ENCODE measurements at places on chromosomes 4 and X.
A peak's percentile ranks its signal among the peaks of the same experiment; 100 is the strongest.

DNA sequence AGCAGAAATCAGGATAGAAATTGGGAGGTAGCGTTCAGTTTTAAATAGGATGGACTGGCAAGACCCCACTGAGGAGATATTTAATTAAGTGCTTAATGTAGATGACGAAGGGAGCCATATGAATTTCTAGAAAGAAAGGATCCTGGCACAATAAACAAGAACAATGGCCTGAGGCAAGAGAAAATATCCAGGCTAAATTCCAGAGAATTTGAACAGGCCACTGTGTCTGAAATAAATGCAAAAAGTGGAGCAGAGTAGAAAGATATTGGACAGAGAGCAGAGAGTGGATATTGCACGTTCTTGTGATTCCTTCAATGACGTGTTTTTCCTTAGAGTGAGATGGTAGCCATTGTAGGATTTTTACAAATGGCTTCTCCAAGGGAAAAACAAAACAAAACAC, 1504.8 kb downstream of the C4orf33 start:
- DNase-seq: no peak

DNA sequence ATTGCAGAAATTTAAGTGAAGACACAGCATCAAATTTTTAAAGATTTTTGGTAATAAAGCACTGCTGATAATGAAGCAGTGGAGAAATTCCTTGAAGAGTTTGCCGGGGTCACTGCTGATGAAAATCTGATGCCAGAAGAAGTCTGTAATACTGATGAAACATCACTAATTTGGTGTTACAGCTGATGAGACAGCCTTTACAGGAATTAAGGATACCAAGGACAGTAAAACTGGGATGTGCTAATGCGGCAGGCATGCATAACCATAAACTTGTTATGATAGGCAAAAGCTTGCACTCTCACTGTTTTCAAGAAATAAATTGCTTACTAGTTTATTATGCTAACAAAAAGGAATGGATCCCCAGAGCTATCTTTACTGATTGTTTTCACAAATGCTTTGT, 52.9 kb upstream of the VEGFC start:
- DNase-seq: no peak

DNA sequence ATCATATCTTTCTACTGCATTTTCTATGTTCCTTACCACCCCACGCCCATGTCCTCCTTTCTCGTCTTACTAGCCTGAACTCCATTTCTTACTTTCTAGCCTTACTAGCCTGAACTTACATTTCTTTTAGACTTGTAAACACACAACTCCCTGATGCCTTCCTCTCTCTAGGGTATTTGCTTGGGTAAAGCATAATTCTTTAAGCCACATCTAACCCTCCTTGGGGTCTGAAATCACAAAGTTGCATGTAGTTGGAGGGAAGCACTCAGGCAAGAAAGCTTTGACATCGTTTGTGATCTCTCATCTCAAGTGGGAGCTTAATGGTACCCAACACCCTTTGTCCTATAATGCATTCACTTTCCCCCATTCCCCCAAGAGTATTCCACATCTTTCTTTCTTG, 124.4 kb downstream of the SPOCK3 start:
- no peak for DNase-seq

GRCh38 chrX:723781-724180, 93.2 kb downstream of the SHOX start:
- no peak for DNase-seq

DNA sequence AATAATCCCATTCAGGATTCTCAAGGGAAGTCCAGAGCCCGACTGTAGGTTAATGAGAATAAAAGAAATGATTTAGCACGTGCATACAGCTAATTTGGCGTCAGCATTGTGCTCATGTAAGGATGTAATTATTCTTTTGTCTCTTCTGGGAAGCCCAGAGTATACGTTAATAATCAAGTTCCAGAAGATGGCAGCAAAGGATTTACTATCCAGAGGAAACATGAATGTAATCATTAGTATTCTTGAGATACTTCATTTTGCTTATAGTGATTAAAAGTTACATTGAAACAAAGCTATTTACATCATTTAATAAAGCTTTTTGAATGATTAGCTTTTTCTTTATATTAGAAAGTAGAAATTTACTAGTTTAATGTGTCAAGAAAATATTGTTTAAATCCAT, 27.1 kb upstream of the MAP9 start:
- DNase-seq: no peak

GRCh38 chrX:13732246-13733067, 2.0 kb downstream of the TRAPPC2 start:
- DNase-seq: no peak

GRCh38 chr4:55973650-55974049, 24.9 kb downstream of the CEP135 start:
- no peak for DNase-seq

DNA sequence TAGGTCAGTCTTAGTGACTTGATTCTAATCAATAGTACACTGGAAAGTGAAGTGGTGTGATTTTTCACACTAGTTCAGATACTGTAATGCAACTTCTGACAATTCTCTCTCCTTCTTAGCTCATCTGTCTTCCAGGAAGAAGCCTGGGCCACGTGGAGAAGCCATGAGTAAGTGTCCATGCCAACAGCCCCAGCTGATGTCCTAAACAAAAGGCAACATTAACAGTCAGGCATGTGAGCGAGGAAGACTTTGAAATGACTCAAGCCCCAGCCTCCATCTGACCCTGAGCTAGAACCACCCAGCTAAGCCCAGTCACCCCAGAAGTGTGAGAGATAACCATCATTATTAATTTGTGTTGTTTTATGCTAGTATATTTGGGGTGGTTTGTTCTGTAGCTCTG, 115.7 kb upstream of the MAGEB16 start:
- DNase-seq: no peak

GRCh38 chrX:109856974-109857373, 123.9 kb upstream of the ACSL4 start:
- no peak for DNase-seq

DNA sequence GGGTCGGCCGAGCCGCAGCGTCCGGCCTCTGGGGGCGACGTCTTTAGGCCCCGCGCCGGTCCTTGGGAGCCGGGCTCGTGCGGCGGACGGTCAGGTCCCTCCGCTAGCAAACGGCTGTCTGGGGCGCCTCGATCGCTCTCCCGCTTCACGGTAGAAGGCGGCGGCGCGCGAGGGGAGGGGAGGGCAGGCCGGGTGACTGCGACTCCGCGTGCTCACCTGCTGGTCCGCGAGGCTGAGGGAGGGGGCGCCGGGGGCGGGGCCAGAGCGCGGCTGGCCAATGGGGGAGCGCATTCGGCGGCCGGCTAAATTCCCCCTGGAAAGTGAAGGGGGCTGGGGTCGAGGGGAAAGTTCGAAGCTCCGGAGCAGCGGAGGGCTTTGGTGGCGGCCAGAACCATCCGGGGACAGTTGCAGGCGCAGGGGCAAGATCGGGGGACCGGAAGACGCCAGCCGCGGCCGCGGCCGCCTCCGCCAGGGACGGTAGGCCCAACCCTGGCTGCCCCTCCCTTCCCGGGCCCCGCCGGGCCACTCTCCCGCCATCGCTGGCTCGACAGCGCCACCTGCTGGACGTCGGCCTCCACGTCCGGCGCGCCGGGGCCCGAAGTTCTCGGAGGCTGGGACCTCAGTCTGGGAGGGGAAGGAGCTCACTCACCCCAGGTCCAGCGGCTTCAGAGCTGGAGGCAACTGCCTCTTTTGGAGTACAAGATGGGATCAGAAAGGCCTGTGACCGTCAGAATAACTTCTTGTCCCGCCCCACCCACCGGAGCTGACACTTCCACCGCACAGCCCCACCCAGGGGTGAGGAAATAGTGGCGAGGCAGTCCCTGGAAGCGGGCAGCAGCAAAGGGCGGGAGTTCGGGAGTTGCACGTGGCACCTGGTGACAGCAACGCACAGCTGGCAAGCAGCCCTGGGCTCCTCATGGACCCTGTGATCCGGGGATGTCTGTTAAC, 49.9 kb downstream of the ELF4 start:
- DNase-seq: peak; percentile 87

DNA sequence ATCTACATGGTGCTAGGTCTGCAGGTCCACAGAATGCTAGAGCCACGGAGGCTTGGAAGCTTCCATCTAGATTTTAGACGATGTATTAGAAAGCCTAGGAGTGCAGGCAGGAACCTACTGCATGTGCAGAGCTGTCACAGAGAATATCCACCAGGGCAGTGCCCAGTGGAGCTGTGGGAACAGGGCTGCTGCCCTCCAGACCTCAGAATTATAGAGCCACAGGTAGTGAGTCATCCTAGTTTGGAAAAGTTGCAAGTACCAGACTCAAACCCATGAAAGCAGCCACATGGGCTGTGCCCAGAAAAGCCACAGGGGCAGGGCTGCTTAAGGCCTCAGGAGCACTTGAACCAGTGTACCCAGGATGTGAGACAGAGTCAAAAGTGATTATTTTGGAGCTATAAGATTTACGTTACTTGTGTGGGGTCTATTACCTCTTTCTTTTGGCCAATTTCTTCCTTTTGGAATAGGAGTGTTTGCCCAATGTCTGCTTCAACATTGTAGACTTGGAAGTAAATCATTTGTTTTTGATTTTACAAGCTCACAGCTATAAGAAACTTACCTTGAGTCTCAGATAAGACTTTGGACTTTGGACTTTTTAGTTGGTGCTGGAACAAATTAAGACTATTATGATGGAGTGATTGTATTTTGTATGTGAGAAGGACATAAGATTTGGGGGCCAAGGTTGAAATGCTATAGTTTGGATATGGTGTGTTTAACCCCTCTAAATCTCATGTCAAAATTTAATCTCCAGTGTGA, 143.5 kb upstream of the CHRDL1 start:
- no peak for DNase-seq

DNA sequence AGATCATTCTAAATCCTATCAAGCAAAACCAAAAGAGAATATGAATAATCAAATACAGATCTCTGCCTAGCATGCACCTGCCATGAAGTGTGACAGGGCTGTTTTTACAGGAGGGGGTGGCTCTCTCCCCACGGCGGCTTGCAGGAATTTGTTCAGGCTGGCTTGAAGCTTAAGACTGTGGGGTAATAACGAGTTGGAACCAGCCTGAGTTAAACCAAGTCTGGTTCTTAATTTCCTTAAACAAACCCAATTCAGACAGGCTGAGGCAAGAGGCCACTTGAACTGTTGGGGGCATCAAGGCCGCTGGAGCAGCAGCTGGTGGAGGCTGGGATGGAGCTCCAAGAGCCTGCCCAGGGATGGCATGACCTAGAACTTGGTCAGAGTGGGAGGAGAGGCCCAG, 45.1 kb upstream of the LGI2 start:
- no peak for DNase-seq

DNA sequence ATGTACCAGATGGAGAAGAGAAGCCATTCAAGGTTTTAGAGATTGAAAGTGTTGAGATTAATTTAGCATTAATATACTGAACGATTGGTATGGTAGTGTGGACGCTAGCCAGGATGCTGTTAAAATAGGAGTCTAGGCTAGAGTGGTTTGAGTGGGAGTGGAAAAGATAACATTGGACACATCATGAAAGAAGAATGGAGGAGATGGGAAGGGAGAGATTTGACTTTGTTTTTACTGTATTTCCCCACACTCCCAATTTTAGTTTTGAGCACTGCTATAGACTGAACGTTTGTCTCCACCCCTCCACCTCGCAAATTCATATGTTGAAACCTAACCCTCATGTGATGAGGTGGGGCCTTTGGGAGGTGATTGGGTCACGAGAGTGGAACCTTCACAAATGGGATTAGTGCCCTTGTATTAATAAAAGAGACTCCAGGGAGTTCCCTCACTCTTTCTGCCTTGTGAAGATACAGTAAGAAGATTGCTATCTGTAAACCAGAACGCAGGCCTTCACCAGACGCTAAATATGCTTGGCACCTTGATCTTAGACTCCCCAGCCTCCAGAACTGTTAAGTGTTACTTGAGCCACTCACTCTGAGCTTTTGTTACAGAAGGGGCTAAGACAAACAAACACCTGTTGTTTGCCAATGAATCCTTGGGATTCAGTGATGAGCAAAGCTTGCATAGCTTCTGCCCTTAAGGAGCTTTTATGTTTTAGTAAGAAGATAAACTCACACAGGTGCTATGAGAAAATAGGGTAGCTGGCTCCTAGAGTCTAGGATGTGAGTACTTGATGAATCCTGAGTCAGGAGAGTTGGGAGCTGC, 25.8 kb downstream of the USP9X start:
- DNase-seq: no peak

- no peak for DNase-seq
Measured at GRCh38 chr4:145012841-145013240, 85.2 kb downstream of the ANAPC10 start.

DNA sequence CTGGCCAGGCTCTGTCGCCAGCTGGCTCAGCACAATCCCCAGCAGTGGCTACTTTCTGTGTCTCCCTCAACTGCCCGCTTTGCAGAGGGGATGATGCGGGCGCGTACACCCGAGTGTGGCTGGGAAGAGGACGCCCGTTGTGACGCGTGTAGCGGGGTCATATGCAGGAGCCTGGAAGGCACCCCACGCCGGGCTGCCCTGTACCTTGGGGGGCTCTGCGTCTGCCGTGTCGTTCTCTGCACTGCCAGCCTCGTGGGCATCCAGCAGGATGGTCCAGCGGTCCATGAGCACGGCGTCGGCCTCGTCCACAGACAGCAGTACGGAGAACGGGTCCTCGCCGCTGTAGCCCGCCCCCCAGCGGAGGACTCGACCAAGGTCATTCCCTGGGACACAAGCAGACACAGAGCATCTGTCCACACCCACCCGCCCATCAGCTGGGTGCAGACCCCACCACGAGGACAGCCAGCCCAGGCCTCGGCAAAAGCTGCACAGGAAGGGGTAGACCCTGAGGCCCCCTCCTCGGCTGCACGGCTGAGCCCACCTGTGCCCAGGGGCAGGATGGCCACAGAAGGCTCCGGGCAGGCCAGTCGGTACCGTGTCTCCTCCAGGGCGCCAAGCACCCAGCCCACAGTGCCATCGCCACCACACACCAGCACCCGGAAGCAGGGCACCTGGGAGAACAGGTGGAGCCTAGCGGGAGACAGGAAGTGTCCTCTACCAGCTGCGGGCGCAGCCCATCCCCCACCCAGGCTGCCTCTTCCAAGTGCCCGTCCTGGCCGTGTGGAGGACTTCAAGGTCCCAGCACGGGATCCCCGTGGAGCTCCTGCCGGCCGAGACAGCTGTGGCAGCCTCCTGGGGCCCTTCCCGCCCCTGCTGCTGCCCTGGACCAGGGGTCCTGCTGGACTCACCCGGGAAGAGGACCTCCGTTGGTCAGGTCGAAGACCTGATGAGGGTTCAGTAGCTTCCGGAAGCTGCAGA, 10.8 kb downstream of the DGKQ start:
- no peak for DNase-seq

- DNase-seq: peak; percentile 41
Measured at GRCh38 chr4:56976837-56977320, 527 bp downstream of the NOA1 start.

GRCh38 chrX:9911487-9911886, 55.7 kb upstream of the CLDN34 start:
- no peak for DNase-seq

- no peak for DNase-seq
Measured at GRCh38 chr4:182918791-182919302, 1.7 kb upstream of the DCTD start.

GRCh38 chrX:152177052-152177451, 38.7 kb upstream of the MAGEA10 start:
- DNase-seq: no peak

DNA sequence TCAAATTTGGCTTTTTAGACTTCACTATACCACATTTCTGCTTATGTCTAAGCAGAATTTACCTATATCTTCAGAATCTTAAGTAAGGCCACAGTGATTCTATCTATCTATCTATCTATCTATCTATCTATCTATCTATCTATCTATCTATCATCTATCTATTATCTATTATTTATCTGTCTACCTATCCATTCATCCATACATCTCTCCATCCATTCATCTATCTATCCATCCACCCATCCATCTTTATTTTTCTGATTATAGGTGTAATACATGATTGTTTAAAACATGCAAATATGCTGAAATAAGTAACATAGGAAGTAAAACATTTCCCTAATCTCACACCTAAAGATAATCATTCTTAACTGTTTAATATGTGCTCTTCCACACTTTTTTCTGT, 18.8 kb downstream of the ADGRG4 start:
- no peak for DNase-seq
